ENCODE measurements at places on chromosomes 6 and 20. TPM values are rescaled to one million over a fixed set of nuclear protein-coding genes. Genes with fewer than 3 reads are reported as not detected.

GRCh38 chr6:34145161-34146020 is 496 bp downstream of the GRM4 start:
- peak; percentile 46 for DNase-seq

DNA sequence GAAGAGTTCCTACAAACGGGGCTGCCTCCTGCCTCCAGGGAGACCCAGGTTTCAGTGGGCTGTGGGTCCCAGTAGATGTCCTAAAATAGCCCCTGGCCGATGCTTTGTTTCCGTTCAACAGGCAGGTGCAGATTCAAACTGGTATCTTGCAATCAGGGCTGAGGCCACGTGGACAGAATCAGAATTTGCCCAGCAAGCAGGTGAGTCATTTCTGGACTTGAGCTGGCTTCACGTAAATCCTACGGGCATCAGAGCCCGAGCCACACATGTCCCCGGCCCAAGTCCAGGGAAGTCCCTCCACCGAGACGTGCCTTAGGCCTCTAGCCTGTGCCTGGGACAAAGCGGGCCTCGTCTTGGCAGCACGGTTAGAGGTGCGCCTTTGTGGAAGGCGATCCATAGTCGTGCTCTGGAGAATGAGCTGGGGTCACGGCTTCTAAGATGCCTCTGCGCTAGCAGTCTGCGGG is 101.6 kb upstream of the FRMD1 start:
- no peak for DNase-seq

- no peak for DNase-seq
Observed at GRCh38 chr6:106181664-106182418, 95.7 kb downstream of the PRDM1 start.

DNA sequence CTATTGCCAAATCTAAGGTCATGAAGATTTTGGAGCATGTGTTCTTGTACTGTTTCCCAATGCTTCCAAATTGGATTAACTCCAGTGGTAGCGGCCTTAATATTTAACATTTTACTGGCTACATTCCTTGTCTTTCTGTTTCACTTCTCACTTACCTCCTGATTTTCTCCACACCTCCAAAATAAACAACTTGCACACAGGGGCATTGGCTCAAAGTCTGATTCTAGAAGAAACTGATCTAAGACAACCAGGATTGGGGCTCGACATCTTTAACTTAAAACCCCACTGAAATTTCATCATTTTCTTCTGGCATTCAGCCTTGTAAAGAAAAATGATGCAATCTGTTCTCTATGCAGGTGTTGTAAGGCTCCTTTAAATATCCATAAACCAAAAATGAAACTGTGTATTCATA is 557.9 kb upstream of the ID4 start:
- no peak for DNase-seq

GRCh38 chr6:137019476-137020272 is 25.1 kb downstream of the IL20RA start:
- no peak for DNase-seq

- no peak for DNase-seq
Observed at GRCh38 chr20:61700595-61701140, 365.0 kb downstream of the TAF4 start.

CLIC5 gene
- total RNA-seq, result under 0.01 TPM

ADNP gene
- total RNA-seq, result 28.6 TPM

- peak; percentile 52 for DNase-seq
Observed at GRCh38 chr6:161417717-161418462, 144.0 kb upstream of the AGPAT4 start.

GRCh38 chr6:74755778-74756177 is 450.1 kb downstream of the COL12A1 start:
- no peak for DNase-seq

Measured in dermis microvascular lymphatic vessel endothelial cell (primary cell).